Activated CD4-positive, alpha-beta T cell treated with anti-CD3 and anti-CD28 coated beads, Interleukin-2, amount 10 ng/mL, durations not matched to agents 24 days and 14 days (primary cell): ENCODE measurements at places on chromosomes 2 and 18. TPM values are rescaled to one million over a fixed set of nuclear protein-coding genes. Genes with fewer than 3 reads are reported as not detected.
A peak's percentile ranks its signal among the peaks of the same experiment; 100 is the strongest.

DNA sequence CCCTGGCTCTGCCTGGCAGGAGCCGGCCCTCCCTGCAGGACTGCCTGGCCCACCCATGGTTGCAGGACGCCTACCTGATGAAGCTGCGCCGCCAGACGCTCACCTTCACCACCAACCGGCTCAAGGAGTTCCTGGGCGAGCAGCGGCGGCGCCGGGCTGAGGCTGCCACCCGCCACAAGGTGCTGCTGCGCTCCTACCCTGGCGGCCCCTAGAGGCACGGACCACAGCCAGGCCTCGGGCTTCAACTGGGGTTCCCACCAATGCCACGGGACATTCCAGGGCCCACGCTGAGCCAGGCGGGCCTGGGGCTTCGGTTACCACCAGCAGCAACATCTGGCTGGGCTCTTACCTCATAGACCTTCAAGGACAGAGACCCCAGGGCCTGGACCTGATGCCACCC lies 6.1 kb upstream of the GMPPA start:
- no peak overlapping the region for H3K4me3 ChIP-seq
- H3K27me3 ChIP-seq: peaks cover 40% of the 10 kb centered on the region
- no peak for DNase-seq
- no peaks in the 10 kb centered on the region for H3K36me3 ChIP-seq

DNA sequence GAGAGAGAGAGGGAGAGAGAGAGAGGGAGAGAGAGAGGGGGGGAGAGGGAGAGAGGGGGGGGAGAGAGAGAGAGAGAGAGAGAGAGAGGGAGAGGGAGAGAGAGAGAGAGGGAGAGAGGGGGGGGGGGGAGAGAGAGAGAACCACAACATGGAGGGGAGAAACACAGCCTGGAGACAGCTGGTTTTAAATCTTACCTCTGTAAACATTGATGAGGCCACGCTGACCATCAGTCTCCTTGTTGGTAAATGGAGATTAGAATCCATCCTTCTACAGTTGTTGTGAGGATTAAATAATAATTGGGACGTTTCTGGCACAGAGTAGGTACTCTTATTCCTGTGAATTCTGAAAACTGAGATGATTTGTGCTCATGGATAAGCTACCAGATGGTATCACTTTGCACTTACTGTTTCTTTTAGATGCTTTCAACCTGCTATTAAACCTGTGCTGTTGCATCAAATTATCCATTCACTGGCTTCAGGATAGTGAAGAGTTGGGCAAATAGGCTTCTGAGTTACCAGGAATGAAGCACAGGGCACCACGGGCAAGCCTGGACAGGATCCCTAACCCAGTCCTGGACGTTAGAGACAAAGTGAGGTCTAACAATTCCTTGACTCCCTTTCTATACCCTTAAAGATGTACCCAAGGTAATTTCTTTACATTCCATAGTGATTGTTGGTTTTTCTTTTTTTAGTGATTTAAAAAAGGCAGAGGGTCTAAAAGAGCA lies 318.1 kb downstream of the ZNF521 start:
- DNase-seq: no peak
- H3K27ac ChIP-seq: no peak overlapping the region
- H3K27me3 ChIP-seq: no peaks in the 10 kb centered on the region
- H3K4me3 ChIP-seq: no peak overlapping the region
- no peaks in the 10 kb centered on the region for H3K4me1 ChIP-seq
- no peaks in the 10 kb centered on the region for H3K36me3 ChIP-seq

DNA sequence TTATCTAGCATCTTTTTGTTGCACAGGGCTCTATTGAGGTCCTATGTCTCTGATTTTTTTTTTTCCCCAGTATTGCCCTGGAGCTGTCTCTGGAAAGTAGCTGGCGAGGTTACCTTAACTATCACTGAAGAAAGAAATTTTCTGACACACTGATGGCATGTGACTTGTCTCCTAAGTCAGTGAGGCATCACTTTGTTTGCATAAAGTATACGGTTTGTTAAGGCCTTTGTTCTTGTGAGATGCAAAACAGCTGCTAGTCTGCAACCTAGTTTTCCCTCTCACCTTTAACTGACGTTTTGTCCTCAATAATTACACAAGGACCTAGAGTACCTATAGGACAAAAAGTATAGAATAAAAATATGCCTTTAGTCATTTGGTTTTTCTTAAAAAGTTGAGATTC lies 41.8 kb downstream of the UBXN4 start:
- no peak overlapping the region for H3K4me3 ChIP-seq
- H3K27ac ChIP-seq: no peak overlapping the region
- H3K36me3 ChIP-seq: peaks cover 70% of the 10 kb centered on the region
- H3K4me1 ChIP-seq: peaks cover 3% of the 10 kb centered on the region
- no peak for DNase-seq

DNA sequence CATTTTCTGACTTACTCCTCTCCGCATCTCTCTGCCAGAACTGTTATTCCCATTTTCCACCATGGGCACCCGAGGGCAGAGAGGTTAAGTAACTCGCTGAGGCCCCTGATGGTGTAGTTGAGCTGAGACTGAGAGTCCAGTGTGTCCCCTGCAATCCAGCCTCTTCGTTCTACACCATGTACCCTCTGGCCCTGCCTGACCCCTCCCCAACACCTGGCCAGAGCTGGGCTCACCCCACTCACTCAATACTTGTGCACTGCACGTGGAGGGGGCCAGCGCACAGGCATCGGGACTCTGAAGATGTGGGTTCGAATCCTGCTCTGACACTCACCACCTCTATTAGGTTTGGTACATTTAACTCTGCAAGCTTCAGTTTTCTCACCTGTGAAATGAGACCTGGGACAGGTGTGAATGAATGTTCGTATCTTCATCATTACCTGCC lies 24.3 kb upstream of the FOSL2 start:
- H3K4me3 ChIP-seq: no peak overlapping the region
- DNase-seq: no peak
- H3K36me3 ChIP-seq: no peaks in the 10 kb centered on the region
- peak overlapping the region; percentile 54 for H3K27ac ChIP-seq
- H3K27me3 ChIP-seq: peaks cover 21% of the 10 kb centered on the region
- peaks cover 40% of the 10 kb centered on the region for H3K4me1 ChIP-seq

DNA sequence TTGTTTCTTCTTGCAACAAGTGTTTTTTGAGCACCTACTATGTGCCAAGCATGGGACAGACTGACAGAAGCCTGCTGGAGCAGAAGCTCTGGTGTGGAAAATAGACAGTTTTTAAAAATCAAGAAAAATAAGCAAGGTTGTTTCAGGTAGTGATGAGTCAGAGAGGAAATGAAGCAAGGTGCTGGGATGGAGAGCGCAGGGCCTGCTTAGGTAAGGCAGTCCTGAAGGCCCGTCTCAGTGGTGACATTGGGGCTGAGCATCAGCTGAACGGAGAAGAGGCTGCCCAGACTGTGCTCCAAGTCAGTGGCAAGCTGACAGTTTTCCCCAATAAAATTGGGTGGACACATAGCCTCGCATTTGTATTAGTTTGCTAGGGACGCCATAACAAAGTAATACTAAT lies 263.6 kb downstream of the SS18 start:
- H3K4me3 ChIP-seq: no peak overlapping the region
- no peaks in the 10 kb centered on the region for H3K36me3 ChIP-seq
- no peaks in the 10 kb centered on the region for H3K4me1 ChIP-seq
- no peak for DNase-seq

- no peaks in the 10 kb centered on the region for H3K4me1 ChIP-seq
- H3K27me3 ChIP-seq: no peaks in the 10 kb centered on the region
- DNase-seq: no peak
- no peaks in the 10 kb centered on the region for H3K36me3 ChIP-seq
- no peak overlapping the region for H3K4me3 ChIP-seq
Measured at GRCh38 chr2:188452084-188452483, 160.4 kb downstream of the GULP1 start.

DNA sequence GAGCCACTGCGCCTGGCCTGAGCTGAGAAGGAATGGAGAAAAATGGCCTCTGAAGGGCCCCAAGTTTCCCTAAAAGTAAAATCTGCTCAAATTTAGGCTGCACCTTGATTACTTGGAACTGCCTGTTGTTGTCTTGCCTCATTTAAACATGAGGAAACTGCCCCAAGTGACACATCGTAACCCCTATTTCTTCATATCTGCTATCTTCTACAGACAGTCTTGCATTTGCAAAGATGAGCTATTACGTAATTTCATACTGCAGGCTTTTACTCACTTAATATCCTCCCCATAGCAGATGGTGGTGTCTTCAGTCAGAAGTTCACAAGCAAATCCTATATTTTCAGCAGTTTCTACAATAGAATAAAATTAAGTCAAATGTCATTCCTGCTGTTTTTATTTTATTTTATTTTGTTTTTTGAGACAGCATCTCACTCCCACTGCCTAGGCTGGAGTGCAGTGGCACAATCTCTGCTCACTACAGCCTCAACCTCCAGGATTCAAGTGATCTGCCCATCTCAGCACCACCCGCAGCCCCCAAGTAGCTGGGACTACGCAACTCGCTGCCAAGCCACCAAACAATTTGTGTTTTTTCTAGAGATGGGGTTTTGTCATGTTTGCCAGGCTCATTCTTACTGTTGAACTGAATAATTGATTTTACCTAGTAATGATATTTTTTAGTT lies 45.3 kb upstream of the NARS1 start:
- H3K27me3 ChIP-seq: no peaks in the 10 kb centered on the region
- peaks cover 2% of the 10 kb centered on the region for H3K36me3 ChIP-seq
- H3K4me3 ChIP-seq: no peak overlapping the region
- no peak overlapping the region for H3K27ac ChIP-seq
- DNase-seq: no peak

DNA sequence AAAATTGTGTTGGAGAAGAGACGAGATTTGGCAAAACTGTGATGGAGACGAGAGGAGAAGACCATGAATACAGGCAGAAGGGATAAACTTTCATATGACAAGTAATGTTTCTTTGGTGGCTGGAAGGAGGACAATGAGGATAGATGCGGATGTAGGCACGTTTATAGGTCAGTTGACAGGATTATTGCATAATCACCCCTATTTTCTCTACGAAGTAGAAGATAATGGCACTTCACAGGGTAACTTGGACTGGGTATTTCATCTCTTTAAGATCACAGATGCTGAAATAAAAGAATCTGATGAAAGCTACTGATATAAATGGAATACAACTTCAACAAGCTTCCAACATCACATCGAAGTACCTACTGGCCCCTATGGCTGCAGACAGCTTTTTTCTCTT lies 81.0 kb downstream of the PLEKHM3 start:
- H3K27me3 ChIP-seq: no peaks in the 10 kb centered on the region
- no peaks in the 10 kb centered on the region for H3K36me3 ChIP-seq
- no peak overlapping the region for H3K27ac ChIP-seq

DNA sequence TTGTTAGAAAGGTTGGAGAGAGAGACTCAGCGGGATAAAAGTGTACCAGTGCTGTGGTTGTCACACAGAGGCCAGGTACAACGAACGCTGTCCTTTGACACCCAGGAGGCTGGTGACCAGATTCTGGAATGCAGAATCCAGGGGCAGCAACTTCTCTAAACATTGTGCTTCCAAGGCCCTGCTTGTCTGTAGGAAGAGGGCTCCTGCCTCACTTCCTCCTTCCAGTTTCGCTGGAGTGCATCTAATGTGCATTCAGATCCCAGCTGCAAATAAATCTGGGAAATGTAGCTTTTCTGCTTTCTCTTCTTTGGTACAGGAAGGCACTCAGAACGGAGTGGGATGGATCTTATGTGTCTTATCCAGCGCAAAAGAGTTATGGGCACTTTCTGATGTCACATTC lies 171.8 kb upstream of the ATP5MC3 start:
- no peak for DNase-seq
- no peak overlapping the region for H3K27ac ChIP-seq
- H3K36me3 ChIP-seq: no peaks in the 10 kb centered on the region
- no peaks in the 10 kb centered on the region for H3K4me1 ChIP-seq

DNA sequence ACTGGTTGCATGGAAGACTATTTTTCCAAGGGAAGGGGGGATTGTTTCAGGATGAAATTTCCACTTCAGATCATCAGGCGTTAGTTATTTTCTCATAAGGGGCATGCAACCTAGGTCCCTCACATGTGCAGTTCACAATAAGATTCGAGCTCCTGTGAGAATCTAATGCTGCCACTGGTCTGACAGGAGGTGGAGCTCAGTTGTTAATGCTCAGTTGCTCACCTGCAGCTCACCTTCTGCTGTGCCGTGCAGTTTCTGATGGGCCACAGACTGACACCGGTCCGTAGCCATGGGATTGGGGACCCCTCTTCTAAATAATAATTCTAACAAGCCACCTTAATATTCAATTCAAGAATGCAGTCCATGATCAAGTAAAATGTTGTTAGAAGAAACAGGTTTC lies 34.9 kb downstream of the PLCL1 start:
- H3K27ac ChIP-seq: no peak overlapping the region
- H3K4me3 ChIP-seq: no peak overlapping the region
- H3K27me3 ChIP-seq: peaks cover 7% of the 10 kb centered on the region
- peaks cover 26% of the 10 kb centered on the region for H3K4me1 ChIP-seq
- DNase-seq: no peak
- peaks cover 4% of the 10 kb centered on the region for H3K36me3 ChIP-seq

The AFF3 gene
- total RNA-seq: 5.7 and 5.9 TPM in 2 replicates

The CROCC2 gene
- not detected in 2 replicates for total RNA-seq

The SPR gene
- total RNA-seq: 12.6 and 12.8 TPM in 2 replicates
